ENCODE measurements at places on chromosomes 7 and 10.

GRCh38 chr10:126425489-126426065 lies 37.3 kb upstream of the ADAM12 start:
- DNase-seq: no peak

GRCh38 chr10:97384156-97384555 lies 17.0 kb downstream of the RRP12 start:
- no peak for DNase-seq

- DNase-seq: no peak
Observed at GRCh38 chr10:119362122-119362521, 154.8 kb downstream of the GRK5 start.

DNA sequence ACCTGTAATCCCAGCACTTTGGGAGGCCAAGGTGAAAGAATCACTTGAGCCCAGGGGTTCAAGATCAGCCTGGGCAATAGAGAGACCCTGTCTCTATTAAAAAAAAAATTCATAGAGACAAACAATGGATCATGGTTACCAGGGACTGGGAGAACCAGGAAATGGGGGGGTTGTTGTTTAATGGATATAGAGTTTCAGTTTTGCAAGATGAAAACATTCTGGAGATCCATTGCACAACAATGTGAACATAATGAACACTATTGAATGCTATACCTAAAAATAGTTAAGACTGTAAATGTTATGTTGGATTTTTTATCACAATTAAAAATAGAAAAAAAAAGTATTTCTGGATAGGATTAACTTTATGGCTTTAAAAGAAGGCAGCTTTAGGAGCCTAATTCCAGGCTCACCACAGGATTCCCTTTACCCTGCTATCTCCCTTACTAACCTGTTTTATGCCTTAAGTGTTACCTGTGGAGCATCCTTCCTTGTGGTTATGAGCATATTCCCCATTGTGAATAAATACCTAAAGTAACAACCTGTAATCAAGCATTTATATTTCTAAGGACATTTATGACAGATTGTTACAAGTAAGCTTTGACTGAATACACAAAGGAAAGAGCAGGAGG lies 45.1 kb upstream of the SGCE start:
- DNase-seq: no peak

DNA sequence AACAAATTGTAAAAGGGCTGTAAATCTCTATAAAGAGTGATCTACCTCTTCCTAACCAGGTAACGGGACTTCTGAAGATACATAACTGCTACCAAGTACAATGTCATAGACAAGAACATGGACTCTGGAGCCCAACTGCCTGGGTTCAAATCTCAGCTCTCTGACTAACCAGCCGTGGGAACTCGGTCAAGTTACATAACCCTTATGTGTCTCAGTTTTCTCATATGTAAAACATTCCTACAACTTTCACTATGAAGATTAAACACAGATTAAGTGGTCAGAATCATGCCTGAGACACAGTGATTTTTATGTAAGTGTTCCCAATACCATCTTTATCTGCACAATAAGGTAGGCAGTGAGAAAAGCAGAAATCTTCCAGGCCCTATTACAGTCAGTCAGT lies 52.6 kb downstream of the ITGB1 start:
- DNase-seq: no peak

- DNase-seq: no peak
Observed at GRCh38 chr10:2232479-2232878, 495.2 kb upstream of the ADARB2 start.

DNA sequence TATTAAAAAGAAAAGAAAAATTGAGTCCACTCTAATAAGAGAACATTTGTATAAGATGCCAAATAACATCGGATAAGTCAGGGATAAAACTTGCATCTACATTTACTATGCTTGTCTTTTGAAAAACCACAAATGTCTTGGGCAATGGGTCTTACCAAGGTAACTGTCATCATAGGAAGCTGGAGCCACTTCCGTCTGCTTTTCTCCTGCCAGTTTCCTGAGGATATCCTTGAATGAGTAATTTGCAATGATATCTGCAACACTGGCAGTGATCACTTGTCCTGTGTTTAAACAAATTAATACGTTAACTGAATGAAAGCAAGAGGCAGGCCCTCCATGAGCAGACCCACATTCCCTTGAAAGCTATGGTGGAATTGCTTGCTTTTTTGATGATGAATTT lies 47.3 kb downstream of the ITGA8 start:
- DNase-seq: no peak

GRCh38 chr10:106493751-106494150 lies 670.8 kb downstream of the SORCS1 start:
- no peak for DNase-seq

GRCh38 chr10:45373003-45373575 lies 927 bp upstream of the ALOX5 start:
- no peak for DNase-seq

- DNase-seq: no peak
Observed at GRCh38 chr7:115127399-115128021, 205.6 kb downstream of the MDFIC start.

- no peak for DNase-seq
Observed at GRCh38 chr7:134356421-134356936, 39.7 kb upstream of the SLC35B4 start.

DNA sequence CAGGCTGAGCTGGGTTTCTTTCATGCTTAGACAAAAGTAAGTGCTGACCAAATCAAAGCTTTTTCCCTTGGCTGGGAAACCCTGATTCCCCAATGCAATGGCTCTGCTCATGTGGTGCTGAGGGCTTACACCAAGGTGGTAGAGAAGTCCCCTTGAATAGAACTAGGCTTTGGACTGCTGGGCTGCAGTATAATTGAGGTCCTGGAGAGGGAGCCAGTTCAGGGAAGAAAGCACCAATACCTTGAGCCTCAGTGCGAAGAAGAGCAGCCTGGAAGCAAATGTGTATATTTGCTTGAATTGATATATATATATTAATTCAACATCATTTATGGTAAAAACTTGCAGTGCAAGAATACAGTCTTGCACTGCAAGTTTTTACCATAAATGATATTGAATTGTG lies 391.1 kb downstream of the RPS24 start:
- no peak for DNase-seq

- DNase-seq: peak; percentile 77
Observed at GRCh38 chr10:100009793-100010676, at the start of gene DNMBP. DNMBP (minus strand) TSS chr10:100009947; CDS start chr10:99972124, 37,823 bp downstream.

DNA sequence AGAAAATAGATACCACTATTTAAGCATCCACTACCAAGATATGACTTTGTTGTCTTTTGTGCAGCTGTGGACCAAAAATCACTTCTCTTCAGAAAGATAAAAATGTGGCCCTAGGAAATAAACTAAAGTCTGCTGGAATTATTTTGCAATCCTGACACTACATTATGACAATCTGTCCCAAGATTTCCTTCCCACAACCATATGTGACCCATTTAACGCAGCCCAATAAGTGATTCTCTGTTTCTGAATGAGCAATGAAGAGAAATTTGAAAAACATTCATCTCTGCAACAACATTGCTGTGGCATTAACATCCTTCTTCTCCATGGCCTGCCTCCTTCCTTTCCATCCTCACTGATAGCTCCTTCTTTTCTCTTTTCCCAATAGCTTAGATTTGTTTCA lies 212.0 kb downstream of the TSPAN12 start:
- DNase-seq: no peak

GRCh38 chr7:148290538-148290937 lies 300.0 kb upstream of the C7orf33 start:
- no peak for DNase-seq

DNA sequence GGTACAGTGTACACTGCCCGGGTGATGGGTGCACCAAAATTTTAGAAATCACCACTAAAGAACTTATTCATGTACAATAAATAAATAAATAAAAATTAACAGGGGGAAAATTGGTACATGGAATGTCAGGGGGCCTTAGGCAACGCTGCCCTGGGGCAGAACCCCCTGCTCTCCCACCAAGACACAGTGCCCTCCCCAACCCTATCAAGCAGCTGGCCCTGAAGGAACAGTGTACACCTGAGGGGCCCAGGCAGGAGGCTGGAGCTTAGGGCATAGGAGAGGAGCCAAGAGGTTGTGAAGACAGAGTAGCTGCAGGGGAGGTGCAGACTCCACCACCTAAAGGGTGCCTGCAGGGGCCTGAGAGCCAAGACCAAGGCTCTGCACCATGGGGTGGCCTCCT lies 128.8 kb downstream of the BMS1 start:
- no peak for DNase-seq

DNA sequence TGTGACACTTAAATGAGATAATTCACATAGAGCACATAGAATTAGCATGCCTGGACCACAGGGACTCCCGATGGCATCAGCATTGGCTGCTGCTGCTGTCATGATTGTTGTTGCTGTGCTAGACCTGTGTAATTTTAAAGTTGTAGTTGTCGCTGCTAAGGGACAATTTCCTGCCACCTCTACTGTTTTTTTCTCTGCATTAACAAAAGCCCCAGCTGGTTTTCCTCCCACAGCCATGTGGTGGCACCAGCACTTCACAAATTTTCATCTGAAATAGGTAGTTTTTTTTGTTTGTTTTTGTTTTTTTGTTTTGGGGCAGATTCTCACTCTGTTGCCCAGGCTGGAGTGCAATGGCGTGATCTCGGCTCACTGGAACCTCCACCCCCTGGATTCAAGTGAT lies 25.4 kb upstream of the PRXL2A start:
- DNase-seq: peak; percentile 37

- DNase-seq: no peak
Observed at GRCh38 chr10:6187278-6187677, 15.5 kb upstream of the PFKFB3 start.

DNA sequence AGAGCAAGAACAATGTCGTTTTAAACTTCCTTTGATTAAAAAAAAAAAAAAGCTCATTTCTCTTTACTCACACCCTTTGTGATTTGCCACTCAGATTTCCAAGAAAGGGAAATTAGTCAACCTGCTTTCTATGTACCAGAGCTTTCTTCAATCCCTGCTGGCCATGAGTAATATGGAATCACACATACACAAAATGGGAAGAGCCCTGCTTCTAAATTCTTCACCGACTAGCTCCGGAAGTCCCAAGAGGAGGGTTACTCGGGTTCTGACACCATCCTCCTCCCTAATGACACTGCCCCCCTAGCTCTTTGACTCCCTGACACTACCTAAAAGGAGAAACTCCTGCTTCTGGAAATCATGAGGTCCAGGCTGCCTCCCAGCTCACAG lies 81.8 kb upstream of the SFMBT2 start:
- DNase-seq: no peak

- DNase-seq: no peak
Observed at GRCh38 chr7:122273117-122273516, 31.4 kb downstream of the FEZF1 start.

- DNase-seq: no peak
Observed at GRCh38 chr7:159210581-159211235, 66.0 kb upstream of the VIPR2 start.

GRCh38 chr10:21340331-21340730 lies 185.2 kb downstream of the SKIDA1 start:
- no peak for DNase-seq

- DNase-seq: no peak
Observed at GRCh38 chr10:44689368-44689767, 221.8 kb upstream of the TMEM72 start.

GRCh38 chr10:116190883-116191282 lies 82.1 kb downstream of the GFRA1 start:
- DNase-seq: no peak

- DNase-seq: no peak
Observed at GRCh38 chr7:75993689-75994387, 557 bp downstream of the TMEM120A start.

DNA sequence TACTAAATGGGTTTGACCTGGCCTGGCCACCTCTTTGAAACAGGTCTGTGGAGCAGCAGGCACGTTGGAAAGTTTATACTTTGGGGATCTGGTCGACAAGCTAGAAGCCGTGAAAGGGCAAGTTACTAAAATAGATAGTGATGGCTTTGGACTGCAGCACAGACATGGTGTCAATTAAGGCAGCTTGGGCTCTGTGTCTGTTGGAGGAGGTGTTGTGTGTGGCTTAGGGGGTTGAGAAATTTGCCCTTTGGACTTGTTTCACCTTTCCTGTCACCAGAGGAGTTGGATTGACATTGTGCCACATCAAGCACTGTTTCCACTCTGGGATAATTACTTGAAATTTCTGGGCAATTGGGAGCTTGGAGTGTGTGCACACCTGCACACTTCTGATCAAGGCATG lies 251.8 kb upstream of the MKI67 start:
- no peak for DNase-seq

DNA sequence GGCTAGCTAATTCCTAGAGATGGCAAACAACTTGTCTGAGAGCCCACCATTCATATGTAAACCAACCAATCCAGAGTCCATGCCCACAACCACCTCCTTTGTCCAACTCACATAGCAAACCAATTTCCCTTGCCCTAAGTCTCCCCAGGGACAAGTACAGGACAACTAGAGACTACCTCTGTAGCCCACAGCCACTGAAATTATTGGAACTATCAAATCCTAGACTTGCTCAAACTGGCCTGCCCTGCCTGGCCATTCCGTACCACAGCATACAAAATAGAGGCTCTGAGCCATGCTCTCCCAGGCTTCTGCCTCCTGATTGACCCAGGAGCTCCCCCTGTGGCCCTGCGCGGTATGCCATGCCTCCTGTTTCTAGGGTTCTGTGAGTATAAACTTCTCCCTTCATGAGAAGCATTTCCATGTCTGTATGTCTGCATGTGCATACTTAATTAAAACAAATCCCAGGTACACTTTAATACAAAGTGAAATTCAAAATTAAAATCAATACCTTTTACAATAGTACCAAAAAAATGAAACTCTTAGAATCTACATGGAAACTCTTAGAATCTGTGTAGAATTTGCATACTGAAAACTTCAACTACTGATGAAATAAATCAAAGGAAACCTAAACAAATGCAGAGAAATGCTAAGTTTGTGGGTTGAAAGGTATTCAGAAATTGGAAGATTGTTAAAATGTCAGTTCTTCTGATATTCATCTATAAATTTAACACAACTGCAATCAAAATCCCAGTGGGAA lies 4.0 kb upstream of the HECW1 start:
- no peak for DNase-seq

GRCh38 chr10:31958856-31959255 lies 30.2 kb upstream of the ARHGAP12 start:
- no peak for DNase-seq

DNA sequence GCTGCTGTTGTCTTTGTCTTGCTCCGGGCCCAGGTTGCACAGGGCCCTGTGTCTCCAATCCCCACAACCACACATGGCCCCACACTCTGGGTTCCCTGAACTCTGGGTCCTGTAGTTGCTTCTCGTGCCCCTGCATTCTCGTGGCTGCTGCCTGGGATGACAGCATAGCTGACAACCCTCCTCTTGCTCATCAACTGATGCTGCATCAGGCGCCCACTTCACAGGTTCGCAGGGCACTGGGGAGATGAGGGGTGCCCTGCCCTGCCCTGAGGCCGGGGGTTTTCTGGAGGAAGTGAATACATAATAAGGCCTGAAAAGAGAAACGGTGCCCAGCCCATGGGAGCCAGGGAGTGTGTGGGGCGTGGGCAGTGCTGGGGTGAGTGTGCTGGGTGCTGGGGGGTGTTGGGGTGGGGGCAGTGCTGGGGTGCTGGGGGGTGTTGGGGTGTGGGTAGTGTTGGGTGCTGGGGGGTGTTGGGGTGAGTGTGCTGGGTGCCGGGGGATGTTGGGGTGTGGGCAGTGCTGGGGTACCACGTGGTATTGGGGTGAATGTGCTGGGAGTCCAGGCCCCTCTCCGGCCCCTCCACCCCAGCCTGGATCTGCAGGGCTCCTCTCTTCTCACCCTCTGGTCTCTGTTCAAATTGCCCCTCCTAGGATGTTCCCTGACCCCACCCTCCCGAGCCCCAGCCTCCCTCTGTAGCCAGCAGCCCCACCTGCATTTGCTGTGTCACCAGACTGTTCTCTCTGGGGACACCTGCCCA lies 2.0 kb upstream of the MTG1 start:
- no peak for DNase-seq

Measured in GM18507 (cell line).